Activated naive CD4-positive, alpha-beta T cell treated with anti-CD3 and anti-CD28 coated beads for 36 hours (primary cell): ENCODE measurements at places on chromosomes 12 and 14. TPM values are rescaled to one million over a fixed set of nuclear protein-coding genes. Genes with fewer than 3 reads are reported as not detected.

DNA sequence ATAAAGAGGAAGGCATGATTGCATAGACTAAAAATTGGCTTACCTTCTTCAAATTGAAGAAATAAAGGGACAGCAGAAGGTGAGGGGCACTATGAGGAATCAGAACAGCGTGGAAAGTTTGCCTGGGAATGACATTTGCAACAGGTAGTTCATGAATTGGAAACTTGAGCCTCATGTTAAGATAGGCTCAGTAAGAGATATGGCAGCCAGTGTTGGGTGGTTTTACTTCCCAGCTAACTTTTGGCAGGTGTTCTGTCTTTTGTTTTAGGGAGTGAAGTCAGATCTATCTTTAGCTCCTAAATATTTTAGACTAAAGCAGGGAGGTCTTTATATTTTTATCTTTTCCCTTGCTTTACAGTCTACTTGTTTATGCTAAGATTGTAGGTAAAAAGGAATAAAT, 122.4 kb downstream of the ANO6 start:
- H3K4me1 ChIP-seq, result peaks cover 5% of the 10 kb centered on the region
- H3K4me3 ChIP-seq, result no peak overlapping the region
- DNase-seq, result no peak
- H3K27me3 ChIP-seq, result no peaks in the 10 kb centered on the region

DNA sequence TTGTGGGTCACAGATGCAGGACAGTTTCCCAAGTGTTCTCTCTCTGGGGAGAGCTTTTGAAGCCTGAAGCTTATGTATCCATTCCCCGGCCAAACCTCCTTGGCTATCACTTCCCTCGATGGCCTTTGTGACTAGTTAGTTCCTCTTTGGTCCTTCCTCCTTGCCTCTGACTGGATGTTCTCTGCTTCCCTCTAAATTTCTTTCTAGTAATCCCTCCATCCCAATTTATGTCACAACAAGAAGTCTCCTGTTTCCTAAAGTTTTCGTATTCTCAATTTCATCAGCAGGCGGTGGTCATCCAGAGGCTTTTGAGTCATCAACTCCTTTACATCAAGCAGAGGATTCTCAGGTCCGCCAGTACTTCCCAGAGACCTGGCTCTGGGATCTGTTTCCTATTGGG, 27.5 kb downstream of the A2ML1 start:
- no peaks in the 10 kb centered on the region for H3K36me3 ChIP-seq
- H3K27me3 ChIP-seq, result no peaks in the 10 kb centered on the region
- no peak overlapping the region for H3K4me3 ChIP-seq
- no peak overlapping the region for H3K27ac ChIP-seq
- H3K4me1 ChIP-seq, result no peaks in the 10 kb centered on the region
- no peak for DNase-seq

PGAM5 gene
- 55.7 TPM for total RNA-seq

DNA sequence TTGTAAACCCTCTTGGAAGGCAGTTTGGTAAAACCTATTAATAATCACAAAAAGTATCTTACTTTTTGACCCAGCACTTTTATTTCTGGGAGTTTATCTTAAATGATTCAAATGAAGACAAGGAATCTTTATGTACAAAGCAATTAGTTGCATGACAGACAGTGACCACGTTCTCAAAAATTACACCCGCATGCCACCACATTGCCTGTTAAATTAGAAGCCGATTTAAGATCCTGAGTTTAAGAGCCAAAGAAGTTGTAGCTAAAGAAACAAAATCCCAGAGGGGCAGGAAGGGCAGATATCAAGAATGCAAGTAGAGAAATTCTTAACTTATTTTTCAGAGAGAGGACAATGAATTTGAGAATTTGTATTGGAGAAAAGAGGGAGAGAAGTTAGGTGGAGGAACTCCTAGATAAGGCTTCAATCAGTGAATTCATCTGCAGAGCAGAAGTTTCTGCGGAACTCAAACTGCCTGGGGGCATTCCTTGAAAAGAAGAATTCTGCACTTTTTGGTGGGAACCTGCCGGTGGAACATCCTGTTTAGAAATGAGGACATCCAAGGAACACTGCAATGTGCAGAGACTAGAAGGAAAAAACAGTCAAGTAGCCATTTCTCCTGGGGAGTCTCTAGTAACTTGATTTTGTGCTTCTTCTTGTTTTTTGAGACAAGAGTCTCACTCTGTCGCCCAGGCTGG, 1.1 kb upstream of the RIOX1 start:
- peaks cover 26% of the 10 kb centered on the region for H3K36me3 ChIP-seq
- H3K4me3 ChIP-seq, result peak overlapping the region; percentile 51
- no peak overlapping the region for H3K27ac ChIP-seq
- no peak for DNase-seq

ARG2 gene
- 20.3 TPM for total RNA-seq

DNA sequence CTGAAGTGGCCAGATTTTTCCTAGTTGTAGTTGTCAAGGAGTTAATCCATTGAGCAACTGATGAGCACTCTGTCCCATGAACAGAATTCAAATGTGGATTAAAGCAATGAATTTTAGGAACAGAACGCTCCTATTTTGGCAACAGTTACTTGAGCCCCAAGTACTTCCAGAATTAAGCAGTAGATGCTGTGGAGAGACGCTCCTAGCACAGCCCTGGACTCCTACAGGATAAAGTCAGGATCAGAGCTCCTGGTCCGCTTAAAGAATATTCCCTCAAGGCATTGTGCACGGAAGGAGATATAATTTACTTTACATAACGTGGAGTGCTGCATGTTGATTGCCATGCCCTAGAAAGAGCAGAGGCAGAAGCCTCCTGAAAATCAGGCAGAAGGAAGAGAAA, 53.4 kb downstream of the FLRT2 start:
- H3K36me3 ChIP-seq, result no peaks in the 10 kb centered on the region
- H3K27me3 ChIP-seq, result no peaks in the 10 kb centered on the region
- H3K4me1 ChIP-seq, result peaks cover 4% of the 10 kb centered on the region

- no peak overlapping the region for H3K4me3 ChIP-seq
- H3K36me3 ChIP-seq, result peaks cover 9% of the 10 kb centered on the region
- H3K27ac ChIP-seq, result peak overlapping the region; percentile 6
- peaks cover 72% of the 10 kb centered on the region for H3K4me1 ChIP-seq
- H3K27me3 ChIP-seq, result no peaks in the 10 kb centered on the region
Measured at GRCh38 chr12:67632005-67632404, 16.5 kb upstream of the DYRK2 start.

DNA sequence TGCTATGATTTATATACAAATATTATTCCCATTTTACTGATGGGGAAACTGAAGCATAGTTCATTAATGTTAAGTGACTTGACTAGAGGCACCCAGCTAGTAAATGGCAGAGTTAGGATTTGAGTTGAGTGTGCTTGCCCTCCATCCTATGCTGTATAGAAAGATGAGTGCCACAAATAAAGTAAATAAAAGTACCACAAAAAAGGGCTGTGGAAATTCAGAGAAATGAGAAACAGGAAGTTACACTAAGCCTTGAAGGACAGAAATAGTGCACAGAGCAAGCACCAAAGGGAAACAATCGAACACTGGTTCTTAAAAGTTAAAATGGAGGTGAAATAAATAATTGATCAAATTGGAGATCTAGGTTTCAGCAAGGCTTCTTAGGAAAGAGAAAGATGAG, 9.2 kb upstream of the ABCD2 start:
- H3K27me3 ChIP-seq, result no peaks in the 10 kb centered on the region
- peak overlapping the region; percentile 44 for H3K4me3 ChIP-seq
- peaks cover 4% of the 10 kb centered on the region for H3K36me3 ChIP-seq

GRCh38 chr14:35934499-35934898, 108.4 kb downstream of the BRMS1L start:
- H3K27me3 ChIP-seq, result no peaks in the 10 kb centered on the region
- no peak overlapping the region for H3K4me3 ChIP-seq
- no peak overlapping the region for H3K27ac ChIP-seq
- no peak for DNase-seq
- H3K4me1 ChIP-seq, result peaks cover 31% of the 10 kb centered on the region

BCL2L14 gene
- 21.8 TPM for total RNA-seq

OTX2 gene
- total RNA-seq, result not detected

MYF6 gene
- total RNA-seq, result not detected

DNA sequence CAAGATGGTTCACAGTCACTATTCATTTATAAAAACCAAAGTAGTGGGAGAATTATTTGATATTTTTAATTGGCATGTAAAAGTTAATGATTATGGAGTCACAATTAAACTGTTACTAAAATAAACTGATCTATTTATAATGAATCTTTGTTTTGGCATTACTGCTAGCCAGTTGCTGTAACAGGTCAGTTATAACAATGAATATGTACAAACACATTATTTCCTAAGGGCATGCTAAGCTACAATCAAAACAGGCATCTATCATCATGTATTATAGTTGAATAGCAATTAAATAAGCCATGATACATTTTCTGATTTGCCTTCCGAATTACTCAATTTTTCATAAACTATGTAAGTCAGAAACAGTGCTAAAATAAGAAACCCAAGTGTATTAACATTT, 518.3 kb downstream of the SLC16A7 start:
- no peaks in the 10 kb centered on the region for H3K4me1 ChIP-seq
- H3K27me3 ChIP-seq, result no peaks in the 10 kb centered on the region
- H3K36me3 ChIP-seq, result no peaks in the 10 kb centered on the region
- DNase-seq, result no peak
- H3K4me3 ChIP-seq, result no peak overlapping the region

DNA sequence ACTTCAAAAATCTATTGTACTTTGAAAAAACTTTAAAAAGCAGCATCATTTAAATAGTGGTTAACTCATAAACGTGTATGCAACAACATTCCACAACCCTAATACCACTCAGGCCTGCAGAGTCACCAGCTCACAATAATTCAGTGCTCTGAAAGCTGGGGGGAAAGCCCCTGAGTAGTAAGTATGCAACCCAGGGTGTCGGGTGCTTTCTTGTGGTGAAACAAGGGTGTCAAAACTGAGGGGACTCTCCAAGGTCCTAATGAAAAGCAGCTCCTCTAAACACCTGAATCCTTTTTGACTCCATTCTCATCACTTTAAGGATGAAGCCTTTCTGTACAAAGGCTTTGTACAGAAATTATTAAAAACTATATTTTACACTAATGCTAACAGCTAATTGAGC, 33.7 kb downstream of the FGFR1OP2 start:
- H3K27me3 ChIP-seq, result no peaks in the 10 kb centered on the region
- peaks cover 9% of the 10 kb centered on the region for H3K4me1 ChIP-seq
- H3K27ac ChIP-seq, result no peak overlapping the region
- H3K4me3 ChIP-seq, result no peak overlapping the region
- DNase-seq, result peak; percentile 92

TMTC3 gene
- total RNA-seq, result 5.2 TPM

LHX5 gene
- not detected for total RNA-seq

GRCh38 chr12:110458756-110459155, 8.6 kb upstream of the ARPC3 start:
- H3K4me3 ChIP-seq, result no peak overlapping the region
- no peaks in the 10 kb centered on the region for H3K27me3 ChIP-seq
- peaks cover 15% of the 10 kb centered on the region for H3K36me3 ChIP-seq
- peaks cover 4% of the 10 kb centered on the region for H3K4me1 ChIP-seq

- no peak for DNase-seq
- H3K27me3 ChIP-seq, result no peaks in the 10 kb centered on the region
- no peaks in the 10 kb centered on the region for H3K36me3 ChIP-seq
- no peak overlapping the region for H3K27ac ChIP-seq
- no peaks in the 10 kb centered on the region for H3K4me1 ChIP-seq
Measured at GRCh38 chr12:17802657-17803641, 287.0 kb downstream of the RERGL start.

- no peak overlapping the region for H3K4me3 ChIP-seq
- no peak for DNase-seq
- H3K36me3 ChIP-seq, result peaks cover 8% of the 10 kb centered on the region
- peaks cover 2% of the 10 kb centered on the region for H3K27me3 ChIP-seq
- no peak overlapping the region for H3K27ac ChIP-seq
- no peaks in the 10 kb centered on the region for H3K4me1 ChIP-seq
Measured at GRCh38 chr12:26331960-26332359, 136.6 kb downstream of the SSPN start.

CELA1 gene
- total RNA-seq, result 0.29 TPM

- DNase-seq, result peak; percentile 46
- peaks cover 38% of the 10 kb centered on the region for H3K4me1 ChIP-seq
- peaks cover 5% of the 10 kb centered on the region for H3K36me3 ChIP-seq
- no peaks in the 10 kb centered on the region for H3K27me3 ChIP-seq
- peak overlapping the region; percentile 92 for H3K27ac ChIP-seq
Measured at GRCh38 chr12:7017870-7018349, 366 bp downstream of the LPCAT3 start.

- DNase-seq, result no peak
- H3K4me1 ChIP-seq, result no peaks in the 10 kb centered on the region
- H3K4me3 ChIP-seq, result no peak overlapping the region
- no peaks in the 10 kb centered on the region for H3K27me3 ChIP-seq
Measured at GRCh38 chr12:105622220-105622619, 291.7 kb downstream of the C12orf75 start.

DNA sequence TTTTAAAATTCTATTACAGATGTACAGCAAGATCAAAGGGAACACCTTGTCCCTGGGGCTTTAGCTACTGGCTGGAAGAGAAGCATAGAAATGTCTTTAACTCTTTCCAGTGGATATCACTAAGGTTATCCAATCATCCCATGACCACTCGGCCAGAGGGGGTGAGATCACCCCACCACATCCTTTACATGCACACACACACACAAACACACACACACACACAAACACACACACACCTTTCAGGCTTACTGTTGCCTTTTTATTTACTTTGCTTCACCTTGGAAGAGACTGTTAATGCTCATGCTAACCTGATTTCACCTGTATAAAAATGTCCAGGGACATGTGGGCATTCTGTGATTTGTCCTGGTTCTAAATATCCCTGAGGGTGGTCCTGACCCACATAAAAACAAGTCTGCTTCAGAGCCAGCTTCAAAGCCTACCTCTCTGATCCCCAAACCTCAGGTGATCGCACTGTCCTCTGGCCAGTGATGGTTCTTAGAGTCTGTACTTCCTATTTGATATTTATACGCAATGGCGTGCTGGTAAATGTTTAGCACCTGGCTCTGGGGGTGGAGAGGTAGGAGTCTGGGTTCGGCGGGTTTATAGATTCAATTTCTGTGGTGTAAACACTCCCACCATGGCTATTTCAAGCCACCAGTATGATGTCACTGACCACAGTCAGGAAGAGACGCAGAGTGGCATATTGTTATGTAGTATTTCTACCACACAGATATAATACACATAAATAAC, 166.1 kb upstream of the EEA1 start:
- no peak for DNase-seq
- H3K27me3 ChIP-seq, result no peaks in the 10 kb centered on the region
- no peaks in the 10 kb centered on the region for H3K36me3 ChIP-seq

DNA sequence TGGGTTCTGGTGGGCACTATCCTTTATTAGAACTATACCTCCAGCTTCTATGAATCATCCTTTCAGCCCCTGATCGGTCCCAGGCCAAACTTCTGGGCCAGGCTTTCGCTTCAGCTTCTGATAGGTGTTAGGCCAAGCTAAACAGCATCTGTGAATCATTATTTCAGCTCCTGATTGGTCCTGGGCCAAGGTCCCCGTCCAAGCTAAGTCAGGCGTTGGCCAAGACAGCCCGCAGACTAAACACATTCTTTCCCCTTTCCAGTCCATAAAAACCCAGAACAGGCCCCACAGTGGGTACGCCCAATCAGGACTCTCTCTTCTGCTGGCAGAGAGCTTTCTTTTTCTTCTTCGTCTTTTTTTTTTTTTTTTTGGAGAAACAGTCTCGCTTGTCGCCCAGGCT, 1808.9 kb upstream of the SEL1L start:
- H3K4me3 ChIP-seq, result no peak overlapping the region
- H3K36me3 ChIP-seq, result no peaks in the 10 kb centered on the region
- H3K27me3 ChIP-seq, result no peaks in the 10 kb centered on the region
- no peak for DNase-seq
- H3K27ac ChIP-seq, result no peak overlapping the region

- H3K4me1 ChIP-seq, result peaks cover 19% of the 10 kb centered on the region
- no peak overlapping the region for H3K27ac ChIP-seq
- H3K36me3 ChIP-seq, result peaks cover 11% of the 10 kb centered on the region
- no peak overlapping the region for H3K4me3 ChIP-seq
- DNase-seq, result no peak
Measured at GRCh38 chr14:90278199-90279175, 22.1 kb downstream of the PSMC1 start.

LETMD1 gene
- 88.7 TPM for total RNA-seq

LGALS3 gene
- total RNA-seq, result 1.1 TPM
